Activated CD4-positive, CD25-positive, alpha-beta regulatory T cell treated with anti-CD3 and anti-CD28 coated beads, Interleukin-2, amount 50 U/mL, for 72 hours (primary cell): ENCODE measurements at places on chromosomes 13 and 19.
A peak's percentile ranks its signal among the peaks of the same experiment; 100 is the strongest.

DNA sequence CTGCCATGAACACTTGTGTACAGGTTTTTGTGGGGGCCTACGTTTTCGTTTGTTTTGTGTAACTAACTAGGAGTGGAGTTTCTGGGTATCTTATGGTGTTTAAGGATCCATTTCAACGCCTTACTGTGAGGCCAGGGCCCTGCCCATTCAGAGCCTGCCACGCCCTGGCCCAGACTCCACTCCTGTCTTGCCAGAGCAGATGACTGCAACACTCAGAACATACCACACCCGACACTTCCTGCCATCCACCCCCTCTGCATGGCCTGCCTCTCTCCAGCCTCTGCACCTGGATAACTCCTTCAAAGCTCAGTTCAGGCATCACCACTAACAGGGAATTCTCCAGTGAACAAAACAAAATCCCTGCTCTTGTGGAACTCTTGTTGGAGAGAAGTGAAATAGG lies 43.2 kb downstream of the RGCC start:
- no peak for DNase-seq

DNA sequence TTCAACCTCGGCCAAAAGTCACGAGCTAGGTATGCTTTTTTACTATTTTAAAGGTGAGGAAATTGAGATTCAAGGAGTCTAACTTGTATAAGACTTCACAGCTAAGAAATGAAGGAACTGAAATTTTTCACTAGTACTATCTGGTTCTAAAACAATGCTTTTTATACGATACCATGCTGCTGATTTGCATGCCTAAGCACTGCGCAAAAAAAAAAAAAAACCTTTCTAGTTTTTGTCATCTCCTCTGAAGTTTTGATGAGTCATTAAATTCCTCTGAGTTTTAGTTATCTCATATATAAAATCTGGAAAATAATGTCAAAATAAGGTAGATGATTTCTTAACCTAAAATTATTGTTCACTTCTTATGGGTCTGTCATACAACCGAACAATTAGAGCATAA lies 28.0 kb upstream of the UFM1 start:
- no peak for DNase-seq

GRCh38 chr13:100139817-100140216 lies 50.9 kb downstream of the PCCA start:
- no peak for DNase-seq

- DNase-seq, result no peak
These were observed 146.5 kb upstream of the EDNRB start for GRCh38 chr13:78065141-78065540.

GRCh38 chr19:3175781-3176714 lies 2.5 kb upstream of the S1PR4 start:
- DNase-seq, result no peak

DNA sequence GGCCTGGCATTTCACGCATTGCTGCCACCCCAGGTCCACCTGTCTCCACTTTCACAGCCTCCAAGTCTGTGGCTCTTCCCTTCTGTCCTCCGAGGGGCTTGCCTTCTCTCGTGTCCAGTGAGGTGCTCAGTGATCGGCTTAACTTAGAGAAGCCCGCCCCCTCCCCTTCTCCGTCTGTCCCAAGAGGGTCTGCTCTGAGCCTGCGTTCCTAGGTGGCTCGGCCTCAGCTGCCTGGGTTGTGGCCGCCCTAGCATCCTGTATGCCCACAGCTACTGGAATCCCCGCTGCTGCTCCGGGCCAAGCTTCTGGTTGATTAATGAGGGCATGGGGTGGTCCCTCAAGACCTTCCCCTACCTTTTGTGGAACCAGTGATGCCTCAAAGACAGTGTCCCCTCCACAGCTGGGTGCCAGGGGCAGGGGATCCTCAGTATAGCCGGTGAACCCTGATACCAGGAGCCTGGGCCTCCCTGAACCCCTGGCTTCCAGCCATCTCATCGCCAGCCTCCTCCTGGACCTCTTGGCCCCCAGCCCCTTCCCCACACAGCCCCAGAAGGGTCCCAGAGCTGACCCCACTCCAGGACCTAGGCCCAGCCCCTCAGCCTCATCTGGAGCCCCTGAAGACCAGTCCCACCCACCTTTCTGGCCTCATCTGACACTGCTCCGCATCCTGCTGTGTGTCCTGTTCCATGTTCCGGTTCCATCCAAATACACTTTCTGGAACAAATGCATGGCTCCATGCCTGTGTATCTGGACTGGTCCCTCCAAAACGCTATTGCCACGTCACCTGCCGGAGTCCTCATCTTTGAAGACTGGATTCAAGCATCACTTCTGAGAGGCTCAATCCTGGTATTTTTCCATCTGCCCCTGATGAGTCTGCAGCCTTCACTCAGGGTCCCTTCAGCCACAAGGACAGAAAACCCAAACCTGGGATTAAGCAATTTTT lies 10.7 kb upstream of the DHDH start:
- no peak for DNase-seq

DNA sequence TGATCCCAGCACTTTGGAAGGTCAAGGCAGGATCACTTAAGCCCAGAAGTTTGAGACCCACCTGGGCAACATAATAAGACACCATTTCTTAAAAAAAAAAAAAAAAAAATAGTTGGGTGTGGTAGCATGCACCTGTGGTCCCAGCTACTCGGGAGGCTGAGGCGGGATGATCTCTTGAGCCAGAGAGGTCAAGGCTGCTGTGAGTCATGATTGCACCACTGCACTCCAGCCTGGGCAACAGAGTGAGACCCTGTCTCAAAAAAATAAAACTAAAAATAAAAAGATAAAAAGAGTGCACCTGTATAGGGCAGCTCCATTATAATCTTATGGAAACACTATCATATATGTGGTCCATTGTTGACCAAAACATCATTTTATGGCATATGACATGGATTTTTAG lies 25.5 kb upstream of the STARD13 start:
- DNase-seq, result no peak

DNA sequence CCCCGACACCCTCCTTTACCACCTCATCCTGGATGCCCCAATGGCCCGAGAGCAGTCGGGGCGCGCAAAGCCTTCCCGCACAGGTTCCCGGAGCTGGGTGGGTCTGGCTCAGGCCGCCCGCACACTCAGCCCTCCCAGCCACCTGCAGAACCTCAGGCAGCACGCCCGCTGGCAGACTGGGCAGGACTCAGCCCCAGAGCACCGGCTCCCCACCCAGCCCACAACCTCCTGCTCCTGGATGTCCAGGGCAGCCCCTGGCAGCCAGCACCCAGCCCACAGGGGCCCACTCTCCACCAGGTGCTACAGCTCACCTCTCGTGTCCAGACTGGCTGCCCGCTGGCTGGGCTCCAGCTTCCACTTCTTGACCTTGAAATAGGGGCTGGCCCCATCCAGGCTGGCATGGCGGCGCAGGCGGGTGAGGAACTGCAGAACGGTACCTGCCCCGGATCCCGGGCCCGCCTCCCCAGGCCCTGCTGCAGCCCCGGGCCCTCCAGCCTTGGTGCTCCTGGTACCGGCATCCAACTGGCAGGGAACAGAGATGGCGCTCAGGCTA lies 4.6 kb downstream of the CBARP start:
- DNase-seq, result no peak

- DNase-seq, result no peak
These were observed 376.4 kb upstream of the ZNF507 start for GRCh38 chr19:31969016-31969415.

GRCh38 chr19:52637718-52638585 lies at the start of gene ZNF83:
ZNF83 (minus strand) TSS chr19:52638355.
- DNase-seq, result peak; percentile 90
